ENCODE measurements at places on chromosomes 16 and 17. TPM values are rescaled to one million over a fixed set of nuclear protein-coding genes. Genes with fewer than 3 reads are reported as not detected.
A peak's percentile ranks its signal among the peaks of the same experiment; 100 is the strongest.

GRCh38 chr16:89055313-89055712 is 38.3 kb upstream of the ACSF3 start:
- DNase-seq = no peak

NATD1 gene
- 6.7 TPM for total RNA-seq

- no peak for DNase-seq
Observed at GRCh38 chr17:82960419-82961271, 118.8 kb upstream of the METRNL start.

TEKT5 gene
- 0.25 TPM for total RNA-seq

DNA sequence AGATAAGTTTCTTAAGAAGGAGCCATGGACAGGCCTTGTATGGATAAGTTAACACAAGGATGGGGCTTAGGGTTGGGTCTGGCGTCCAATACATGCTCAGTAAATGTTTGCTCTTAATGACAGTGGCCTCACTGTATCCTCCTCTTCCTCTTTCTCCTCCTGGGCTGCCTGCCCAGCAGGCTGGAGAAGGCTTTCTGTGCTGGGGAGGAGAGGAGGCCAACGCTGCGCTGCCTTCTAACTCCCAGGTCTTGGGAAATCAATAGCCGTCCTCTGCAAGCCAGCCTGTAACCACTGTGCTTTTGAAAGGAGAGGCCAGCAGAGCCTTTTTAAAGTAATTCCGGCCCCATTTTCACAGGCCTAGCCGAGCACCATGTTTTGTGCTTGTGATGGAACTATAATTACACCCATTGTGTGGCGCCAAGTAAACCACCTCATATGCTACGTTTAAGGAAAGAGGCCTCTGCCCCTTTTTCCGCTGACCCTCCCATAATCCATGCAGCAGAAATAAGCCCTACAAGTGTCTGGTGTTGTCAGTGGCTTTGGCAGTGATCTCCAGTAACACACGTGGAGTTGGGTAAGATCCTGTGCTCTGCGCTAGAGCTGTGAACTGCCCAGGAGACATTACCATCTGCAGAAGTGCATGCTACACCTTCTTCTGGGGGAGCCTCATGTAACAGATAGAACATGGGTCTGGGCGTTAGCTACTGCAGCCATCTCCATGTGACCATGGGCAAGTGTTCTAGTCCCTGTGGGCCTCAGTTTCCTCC is 368.2 kb downstream of the SNX29 start:
- no peak for DNase-seq

TOB1 gene
- 26.2 TPM for total RNA-seq

DNA sequence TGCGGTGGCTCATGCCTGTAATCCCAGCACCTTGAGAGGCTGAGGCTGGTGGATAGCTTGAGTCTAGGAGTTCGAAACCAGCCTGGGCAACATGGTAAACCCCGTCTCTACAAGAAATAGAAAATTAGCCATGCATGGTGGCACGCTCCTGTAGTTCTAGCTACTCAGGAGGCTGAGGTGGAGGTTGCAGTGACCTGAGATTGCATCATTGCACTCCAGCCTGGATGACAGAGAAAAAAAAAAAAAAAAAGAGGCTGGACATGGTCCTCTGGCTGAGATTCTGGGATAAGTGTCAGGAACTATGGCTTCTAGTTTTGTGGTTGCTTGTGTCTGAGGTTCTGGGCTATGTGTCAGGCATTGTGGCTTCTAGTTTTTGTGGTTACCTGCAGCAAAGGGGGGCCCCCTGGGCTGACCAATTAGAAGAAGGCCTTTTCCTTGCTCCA is 7.0 kb downstream of the KSR1 start:
- DNase-seq = no peak

DNA sequence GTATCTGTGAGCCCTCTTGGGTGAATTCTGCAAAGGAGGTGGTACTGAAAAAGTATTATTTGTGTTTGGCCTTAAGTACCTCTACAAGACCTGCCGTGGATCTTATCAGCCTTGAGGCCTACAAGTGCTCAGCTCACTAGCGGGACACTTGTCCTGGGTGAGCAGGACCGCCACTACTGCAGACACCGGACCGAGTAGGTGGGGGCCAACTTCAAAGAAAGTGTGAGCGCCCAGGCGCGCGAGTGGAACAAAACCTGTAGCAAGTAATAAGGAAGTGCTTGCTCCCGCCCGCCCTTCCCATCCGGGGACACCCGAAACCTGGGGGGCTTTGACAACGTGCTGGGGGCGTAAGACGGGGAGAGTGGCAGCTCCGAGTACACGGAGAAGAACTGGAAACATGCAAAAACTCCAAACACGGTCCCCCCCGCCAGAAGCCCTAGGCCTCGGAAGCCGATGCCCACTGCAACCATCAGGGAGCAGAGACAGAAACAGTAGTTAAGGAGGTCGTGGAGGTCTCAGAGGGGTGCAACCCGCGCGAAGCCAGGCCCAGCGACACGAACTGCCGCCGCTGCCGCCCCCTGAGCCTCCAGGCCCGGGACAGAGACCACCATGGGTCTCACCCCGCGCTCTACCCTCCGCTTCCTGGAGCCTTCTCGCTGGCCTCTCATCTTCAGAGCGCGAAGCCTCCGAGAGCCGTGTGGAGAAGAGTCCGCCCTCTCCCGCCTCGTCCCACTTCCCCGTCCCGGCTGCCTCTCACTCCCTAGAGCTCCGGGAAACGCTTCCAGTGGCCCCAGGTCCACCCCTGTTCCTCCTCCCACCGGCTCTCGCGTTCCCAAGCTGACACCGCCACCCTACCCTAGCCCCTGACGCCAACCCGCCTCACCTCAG is 537 bp downstream of the CNOT1 start:
- peak; percentile 4 for DNase-seq

CSH1 gene
- total RNA-seq = not detected

DNA sequence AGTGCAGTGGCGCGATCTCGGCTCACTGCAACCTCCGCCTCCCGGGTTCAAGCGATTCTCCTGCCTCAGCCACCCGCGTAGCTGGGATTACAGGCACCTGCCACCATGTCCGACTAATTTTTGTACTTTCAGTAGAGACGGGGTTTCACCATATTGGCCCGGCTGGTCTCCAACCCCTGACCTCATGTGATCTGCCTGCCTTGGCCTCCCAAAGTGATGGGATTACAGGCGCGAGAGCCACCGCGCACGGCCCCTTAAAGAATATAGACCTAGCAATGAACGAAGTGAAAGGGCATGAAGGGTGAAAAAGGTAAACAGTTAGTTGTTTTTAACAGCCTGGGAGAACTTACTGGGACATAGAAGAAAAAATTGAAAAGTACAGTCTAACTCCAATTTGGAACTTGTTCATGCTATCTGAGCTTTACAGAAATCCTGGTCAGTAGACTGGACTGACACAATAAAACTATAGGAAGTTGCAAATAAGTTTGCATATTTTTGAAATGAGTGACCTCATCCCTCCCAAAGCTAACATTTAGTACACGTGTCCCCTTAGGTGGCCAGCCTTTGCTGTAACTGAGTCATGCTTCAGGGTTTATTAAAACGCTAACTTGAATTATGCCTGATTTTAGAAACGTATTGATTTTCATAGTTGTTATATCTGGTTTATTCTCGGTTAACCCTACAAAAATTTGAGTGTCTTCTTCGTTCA is 1.8 kb downstream of the COG1 start:
- no peak for DNase-seq

DNA sequence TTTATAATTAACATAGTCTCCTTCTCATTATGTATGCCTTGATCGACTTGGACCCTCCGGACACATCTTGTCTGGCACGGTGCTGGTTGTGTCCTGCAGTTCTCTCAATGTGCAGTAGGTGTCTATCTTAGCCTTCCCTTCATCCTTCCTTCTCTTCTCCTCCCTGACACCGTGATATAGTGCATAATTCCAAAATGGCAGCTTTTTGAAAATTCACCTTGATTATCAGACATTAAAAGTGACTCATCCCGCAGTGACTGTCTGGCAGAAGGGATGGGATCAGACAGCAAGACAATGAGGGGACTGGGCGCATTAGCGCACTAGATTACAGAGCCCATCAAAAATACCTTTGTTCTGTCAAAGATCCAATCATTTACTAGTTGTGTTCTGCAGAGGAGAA is 70.0 kb upstream of the PMFBP1 start:
- peak; percentile 28 for DNase-seq

SCARF1 gene
- 1.1 TPM for total RNA-seq

PRSS27 gene
- total RNA-seq = 7.8 TPM

DNA sequence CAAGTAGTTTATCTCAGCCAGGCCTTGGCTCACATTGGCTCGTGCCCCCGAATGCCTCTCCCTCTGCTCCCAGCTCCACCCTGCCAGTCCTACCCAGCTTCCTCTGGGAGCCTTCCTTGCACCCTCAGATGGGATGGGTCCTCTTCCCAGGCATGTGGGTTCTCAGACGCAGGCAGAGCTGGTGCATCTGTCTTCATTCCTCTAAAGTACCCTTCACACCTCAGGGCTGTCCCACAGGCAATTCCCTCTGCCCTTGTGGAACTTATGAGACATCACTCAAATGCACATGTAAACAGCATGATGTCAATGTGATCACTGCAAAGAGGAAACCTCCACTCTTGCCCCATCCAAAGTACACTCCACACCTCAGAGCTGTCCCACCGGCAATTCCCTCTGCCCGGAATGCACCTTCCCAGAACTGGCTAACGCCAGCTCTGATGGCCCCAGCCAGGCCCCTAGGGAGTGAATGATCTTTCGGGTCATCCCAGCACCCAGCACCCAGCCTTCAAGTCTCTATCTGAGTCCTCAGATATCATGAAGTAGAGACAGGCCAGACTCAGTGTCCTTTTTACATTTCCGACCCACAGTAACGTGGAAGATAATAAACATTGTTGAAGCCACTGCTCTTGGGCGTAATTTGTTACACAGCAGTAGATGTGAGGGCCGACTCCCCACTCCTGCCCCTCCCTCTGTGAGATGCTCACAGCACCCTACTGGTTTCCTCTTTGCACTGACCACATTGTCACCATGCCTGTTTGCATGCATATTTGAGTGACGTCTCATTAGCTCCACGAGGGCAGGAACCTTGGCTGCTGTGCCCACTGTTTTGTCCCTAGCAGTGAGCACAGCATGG is 85.4 kb downstream of the N4BP1 start:
- DNase-seq = no peak

- DNase-seq = no peak
Observed at GRCh38 chr16:46898006-46898405, 13.8 kb downstream of the GPT2 start.

- DNase-seq = no peak
Observed at GRCh38 chr17:80068301-80069222, 32.1 kb downstream of the CCDC40 start.

DNA sequence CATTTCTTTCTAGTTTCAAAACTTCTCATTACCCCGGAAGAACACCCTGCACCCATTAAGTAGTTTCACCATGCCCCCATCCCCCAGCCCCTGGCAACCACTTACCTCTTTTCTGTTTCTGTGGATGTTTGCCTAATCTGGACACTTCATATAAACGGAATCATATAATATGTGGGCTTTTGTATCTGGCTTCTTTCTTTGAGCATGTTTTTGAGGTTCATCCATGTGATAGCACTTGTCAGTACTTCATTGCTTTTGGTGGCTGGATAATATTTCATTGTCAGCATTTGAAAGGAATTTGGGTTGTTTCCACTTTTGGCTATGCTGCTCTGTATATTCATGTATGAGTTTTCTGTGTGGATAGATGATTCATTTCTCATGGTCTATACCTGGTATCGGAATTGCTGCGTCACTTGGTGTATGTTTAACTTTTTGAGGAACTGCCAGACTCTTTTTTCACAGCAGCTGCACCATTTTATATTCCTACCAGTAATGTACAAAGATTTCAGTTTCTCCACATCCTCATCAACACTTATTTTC is 30.0 kb upstream of the SLC5A10 start:
- no peak for DNase-seq

- DNase-seq = peak; percentile 57
Observed at GRCh38 chr16:75320435-75320834, 69.0 kb upstream of the BCAR1 start.

- no peak for DNase-seq
Observed at GRCh38 chr16:21654466-21654865, 2.1 kb upstream of the IGSF6 start.

DNA sequence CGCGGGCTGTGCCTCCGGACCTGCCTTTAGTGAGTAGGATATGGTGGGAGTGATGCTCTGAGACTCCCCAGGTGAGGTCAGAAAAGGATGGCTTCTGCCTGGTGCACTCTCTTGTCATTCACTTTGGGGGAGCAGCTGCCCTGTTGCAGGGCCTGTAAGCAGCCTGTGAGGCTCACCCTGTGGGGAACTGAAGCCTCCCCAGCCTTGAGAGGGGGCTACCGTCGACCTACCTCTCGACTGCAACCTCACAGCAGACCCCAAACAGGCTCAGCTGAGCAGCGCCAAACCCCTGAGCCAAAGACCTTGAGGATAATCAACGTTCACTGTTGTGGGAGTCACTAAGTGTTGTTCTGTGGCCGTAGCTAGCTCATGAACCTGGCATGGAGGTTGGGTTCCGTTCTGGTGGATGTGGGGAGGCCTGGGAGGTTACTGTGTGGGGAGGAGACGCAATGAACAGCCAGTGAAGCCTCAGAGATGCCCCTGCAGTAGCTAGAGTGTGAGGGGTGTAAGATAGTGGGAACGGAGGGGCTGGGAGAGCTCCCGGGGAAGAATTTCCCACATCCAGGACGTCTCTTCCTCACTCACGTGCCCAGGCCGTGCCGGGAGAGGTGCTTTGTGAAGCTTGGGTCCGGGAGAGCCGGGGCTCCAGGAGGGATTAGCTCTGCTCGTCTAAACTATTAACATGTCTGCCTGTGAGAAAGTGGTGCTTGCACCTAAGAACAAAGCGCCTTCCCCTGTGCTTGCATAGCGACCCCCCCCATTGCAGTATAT is 38.8 kb downstream of the METRNL start:
- DNase-seq = no peak

GRCh38 chr17:77188084-77189066 is 47.6 kb downstream of the SEC14L1 start:
- no peak for DNase-seq

WNT3 gene
- total RNA-seq = 8.4 TPM

- no peak for DNase-seq
Observed at GRCh38 chr17:68910251-68910705, 44.9 kb downstream of the ABCA8 start.

- no peak for DNase-seq
Observed at GRCh38 chr17:40794466-40794865, 5.3 kb downstream of the KRT28 start.

- DNase-seq = no peak
Observed at GRCh38 chr16:75039941-75040340, 41.1 kb downstream of the ZNRF1 start.

EXOC3L1 gene
- 0.44 TPM for total RNA-seq

LCAT gene
- 16.6 TPM for total RNA-seq

GRCh38 chr17:31299624-31300023 is 2.6 kb upstream of the OMG start:
- no peak for DNase-seq

DNA sequence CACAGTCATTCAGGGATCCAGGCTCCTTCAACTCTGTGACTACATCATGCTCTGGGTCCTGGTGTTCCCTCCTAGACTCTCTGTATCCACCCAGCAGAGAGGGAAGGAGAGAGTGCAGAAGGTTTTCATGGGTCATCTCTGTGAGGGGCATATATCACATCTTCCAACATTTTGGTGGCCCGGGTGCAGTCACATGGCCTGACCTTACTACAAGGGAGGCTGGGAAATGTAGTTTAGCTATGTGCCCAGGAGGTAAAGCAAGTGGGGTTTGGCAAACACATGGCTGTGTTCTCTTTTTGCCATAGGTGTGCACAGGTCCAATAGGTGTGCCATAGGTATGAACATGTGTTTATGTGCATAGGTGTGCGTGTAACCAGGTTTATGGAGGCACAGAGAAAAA is 222.2 kb upstream of the EEF2KMT start:
- no peak for DNase-seq

GRCh38 chr16:66696669-66697630 is at the start of gene CMTM4:
CMTM4 (minus strand) TSS chr16:66696743; CDS start chr16:66696525, 218 bp downstream.
- peak; percentile 67 for DNase-seq

All from neural crest cell (in vitro differentiated cells).